Activated naive CD8-positive, alpha-beta T cell treated with anti-CD3 and anti-CD28 coated beads, Interleukin-2, amount 50 U/mL, for 24 hours (primary cell): ENCODE measurements at places on chromosomes 3 and 15.

- DNase-seq = peak; percentile 65
Measured at GRCh38 chr3:185983495-185984141, 45.8 kb upstream of the TRA2B start.

DNA sequence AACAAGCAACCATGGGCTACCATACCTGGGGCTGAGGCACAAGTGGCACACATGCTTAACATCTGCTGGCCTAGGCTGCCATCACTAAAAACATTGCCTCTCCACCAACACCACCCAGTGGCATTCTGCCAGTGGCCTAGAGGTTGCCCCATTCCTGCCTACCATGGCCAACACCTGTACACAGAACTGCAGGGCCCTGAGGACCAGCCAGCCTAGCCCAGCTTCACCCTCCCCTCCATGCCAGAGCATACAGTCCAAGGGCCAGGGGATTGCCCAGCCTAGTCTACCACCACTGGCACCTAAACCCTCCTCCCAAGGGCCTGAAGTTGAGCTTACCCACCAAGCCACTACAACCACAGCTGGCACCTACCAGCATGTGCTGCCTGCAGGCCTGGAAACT is 35.3 kb downstream of the NEK10 start:
- no peak for DNase-seq

GRCh38 chr3:9473496-9474065 is 76.2 kb downstream of the SETD5 start:
- DNase-seq = no peak

GRCh38 chr3:99532246-99532645 is 106.1 kb upstream of the COL8A1 start:
- peak; percentile 1 for DNase-seq

DNA sequence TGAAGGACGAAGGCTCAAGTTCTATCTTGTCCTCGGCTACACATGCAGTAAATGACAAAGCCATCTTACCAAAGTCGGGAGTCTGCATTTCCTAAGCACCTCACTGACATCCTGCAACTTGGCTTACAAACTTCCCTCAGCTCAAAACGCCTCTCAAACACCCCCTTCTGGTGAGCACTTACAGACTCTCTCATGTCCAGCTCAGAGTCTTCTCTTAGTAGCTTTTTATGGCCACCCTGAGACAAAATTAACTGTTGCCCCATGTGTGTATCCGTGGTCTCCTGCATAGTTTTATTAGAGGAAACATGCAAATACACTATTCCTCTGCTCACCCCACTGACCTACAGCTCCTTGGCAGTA is 819.7 kb downstream of the FHIT start:
- DNase-seq = no peak

DNA sequence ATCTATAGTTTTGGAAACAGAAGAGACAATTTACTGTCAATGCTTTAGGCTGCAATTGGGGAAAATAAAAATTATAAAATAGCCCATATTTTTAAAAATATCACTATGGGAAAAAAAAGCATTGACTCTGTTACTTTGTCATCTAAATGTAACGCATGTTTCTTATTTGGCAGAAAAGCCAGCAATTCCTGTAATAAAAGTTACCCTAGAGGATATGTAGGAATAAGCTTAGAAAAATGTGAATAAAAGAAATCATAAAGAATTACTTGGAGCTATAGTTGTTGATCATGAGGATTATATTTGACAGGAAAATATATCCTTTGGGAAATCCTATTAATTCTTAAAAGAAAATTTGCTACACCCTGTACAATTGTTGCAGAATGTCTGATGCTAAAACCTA is 515.4 kb upstream of the IL12A start:
- no peak for DNase-seq

DNA sequence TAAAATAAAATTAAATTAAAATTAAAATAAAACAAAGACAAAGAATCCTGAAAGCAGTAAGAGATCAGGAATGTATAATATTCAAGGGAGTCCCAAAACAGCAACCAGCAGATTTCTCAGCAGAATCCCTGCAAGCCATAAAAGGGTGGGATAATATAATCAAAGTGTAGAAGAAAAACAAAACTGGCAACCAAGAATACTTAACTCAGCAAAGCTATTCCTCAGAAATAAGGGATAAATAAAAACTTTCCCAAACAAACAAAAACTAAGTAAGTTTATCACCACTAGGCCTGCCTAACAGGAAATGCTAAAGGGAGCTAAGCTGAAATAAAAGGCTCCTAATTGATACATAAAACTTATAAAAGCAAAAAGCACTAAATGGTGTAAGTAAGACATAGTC is 29.8 kb downstream of the THBS1 start:
- DNase-seq = no peak
